Fibroblast of skin of right quadriceps (primary cell): ENCODE measurements at places on chromosomes 4 and X.
A peak's percentile ranks its signal among the peaks of the same experiment; 100 is the strongest.

- no peak for DNase-seq
These were observed 40.3 kb downstream of the MFAP3L start for GRCh38 chr4:169985881-169986280.

GRCh38 chr4:40446839-40447238, 111.7 kb downstream of the CHRNA9 start:
- DNase-seq, result no peak

- peak; percentile 14 for DNase-seq
These were observed 121.8 kb downstream of the PDE5A start for GRCh38 chr4:119506806-119507205.

DNA sequence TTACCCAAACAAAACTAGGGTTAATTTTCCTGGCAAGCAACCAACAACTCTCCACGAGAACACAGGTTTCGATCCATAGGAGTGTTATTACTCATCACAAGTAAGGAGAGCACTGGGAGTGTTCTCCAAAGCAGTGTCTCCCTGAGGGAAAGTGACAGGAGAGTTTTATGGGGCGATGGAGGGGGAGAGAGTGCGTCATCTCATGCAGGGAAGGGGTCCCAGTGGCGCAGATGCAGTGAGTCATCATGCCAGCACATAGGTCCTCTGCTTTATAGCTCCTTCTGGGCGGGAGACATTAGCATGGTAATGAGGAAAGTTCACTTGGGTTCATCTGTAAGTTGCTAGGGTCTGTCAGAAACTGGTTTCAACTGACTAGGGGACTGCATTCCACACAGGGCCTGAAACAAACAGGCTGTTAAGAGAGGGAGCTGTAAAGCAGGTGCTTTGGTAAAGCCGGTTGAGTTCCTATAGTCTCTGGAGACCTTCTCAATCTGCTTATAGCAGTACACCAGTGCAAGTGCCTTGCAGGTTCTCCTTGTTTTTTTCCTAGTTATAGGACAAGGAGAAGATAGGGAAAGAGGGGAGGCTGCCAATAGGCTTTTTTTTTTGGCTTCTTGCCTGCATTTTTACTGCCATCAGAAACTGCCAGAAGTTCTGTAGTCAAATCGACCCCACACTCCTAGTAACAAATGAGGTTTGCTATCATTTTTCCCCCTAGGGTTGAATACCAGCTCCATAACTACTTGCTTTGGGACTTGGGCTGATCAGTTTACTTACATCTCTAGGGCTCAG, 12.8 kb upstream of the BOD1L1 start:
- peak; percentile 95 for DNase-seq

- DNase-seq, result peak; percentile 39
These were observed 179.5 kb upstream of the FTHL17 start for GRCh38 chrX:31251336-31251735.
